ENCODE measurements at places on chromosomes 13 and 19. TPM values are rescaled to one million over a fixed set of nuclear protein-coding genes. Genes with fewer than 3 reads are reported as not detected.

DNA sequence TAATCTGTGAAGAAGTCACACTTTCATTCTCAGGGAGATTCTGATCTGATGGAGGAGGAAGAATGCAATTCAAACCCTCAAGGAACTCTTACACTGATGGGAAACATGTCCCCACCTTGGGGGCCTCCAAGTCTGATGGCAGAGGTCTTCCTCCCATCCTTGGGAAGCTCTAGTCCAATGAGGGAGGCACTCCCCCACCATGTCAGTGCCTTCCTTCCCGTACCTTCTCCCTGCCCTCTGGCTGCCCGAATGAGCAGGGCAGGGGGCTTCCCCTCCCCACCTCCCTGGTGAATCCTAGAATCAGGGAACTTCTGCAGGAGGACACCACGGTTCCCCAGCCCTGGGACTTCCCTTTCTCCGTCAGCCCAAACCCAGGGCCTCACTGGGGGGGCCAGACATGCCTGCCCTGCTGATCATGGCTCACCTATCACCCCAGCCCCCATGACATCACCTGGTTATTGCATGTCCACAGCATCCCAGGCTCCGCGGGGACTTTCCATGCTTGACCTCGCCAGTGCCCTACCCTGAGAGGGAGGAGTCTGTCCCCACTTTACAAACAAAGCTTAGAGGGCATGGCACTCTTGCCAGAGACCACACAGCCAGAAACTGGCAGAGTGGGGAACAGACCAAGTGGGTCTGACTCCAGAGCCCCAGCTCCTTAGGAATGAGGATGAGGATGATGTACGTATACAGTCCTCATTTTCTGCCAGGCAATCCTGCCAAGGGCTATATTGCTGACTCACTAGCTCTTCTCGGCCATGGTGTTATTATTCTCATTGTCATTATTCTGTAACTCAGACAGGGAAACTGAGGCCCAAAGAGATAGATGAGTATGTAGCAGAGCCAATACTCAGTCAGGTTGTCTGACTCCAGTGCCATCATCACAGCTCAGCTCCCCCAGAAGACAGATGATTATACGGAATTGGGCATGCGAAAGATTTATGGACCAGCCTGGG lies 9.6 kb upstream of the BCL3 start:
- DNase-seq: no peak

DNA sequence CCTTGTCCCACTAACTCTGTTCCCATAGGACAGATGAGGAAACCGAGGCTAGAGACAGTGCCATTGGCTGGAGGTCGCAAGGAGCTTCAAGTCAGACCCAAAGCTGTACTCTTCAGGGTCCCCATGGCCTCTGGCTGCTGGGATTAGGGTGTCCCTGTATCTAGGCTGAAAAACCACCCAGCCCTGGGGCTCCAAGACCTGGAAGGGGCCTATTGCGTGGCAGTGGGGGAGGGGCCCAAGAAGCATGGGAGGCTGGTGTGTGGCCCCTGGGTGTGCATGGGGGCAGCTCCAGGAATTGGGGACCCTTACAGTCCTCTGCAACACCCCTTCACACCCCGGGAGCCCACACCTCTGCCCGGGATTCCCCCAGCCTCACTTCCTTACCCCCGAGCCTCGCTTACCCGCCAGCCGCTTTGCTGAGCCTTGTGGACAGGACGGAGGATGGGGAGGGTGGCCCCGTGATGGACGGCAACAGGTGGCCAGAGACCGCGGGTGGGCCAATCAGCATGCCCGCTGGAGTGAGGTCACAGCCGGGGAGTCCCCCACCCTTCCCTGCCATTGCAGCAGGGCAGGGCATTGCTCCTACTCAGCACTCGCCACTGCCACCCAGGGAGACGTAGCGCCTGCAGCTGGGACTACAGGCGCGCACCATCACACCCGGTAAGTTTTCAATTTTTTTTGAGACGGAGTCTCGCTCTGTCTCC lies at the start of gene JSRP1:
TSS of gene JSRP1 (minus strand) at position 436 of the 704 bp plus-strand sequence. CDS start 1,103 bp downstream, outside the sequence.
- DNase-seq: no peak

The PTPRH gene
- 1.1 TPM for total RNA-seq

- no peak for DNase-seq
Measured at GRCh38 chr13:113323869-113324268, 26.8 kb downstream of the LAMP1 start.

GRCh38 chr13:54913668-54914067 lies 1885.1 kb downstream of the OLFM4 start:
- no peak for DNase-seq

GRCh38 chr13:49908637-49909036 lies 27.5 kb downstream of the SPRYD7 start:
- no peak for DNase-seq

DNA sequence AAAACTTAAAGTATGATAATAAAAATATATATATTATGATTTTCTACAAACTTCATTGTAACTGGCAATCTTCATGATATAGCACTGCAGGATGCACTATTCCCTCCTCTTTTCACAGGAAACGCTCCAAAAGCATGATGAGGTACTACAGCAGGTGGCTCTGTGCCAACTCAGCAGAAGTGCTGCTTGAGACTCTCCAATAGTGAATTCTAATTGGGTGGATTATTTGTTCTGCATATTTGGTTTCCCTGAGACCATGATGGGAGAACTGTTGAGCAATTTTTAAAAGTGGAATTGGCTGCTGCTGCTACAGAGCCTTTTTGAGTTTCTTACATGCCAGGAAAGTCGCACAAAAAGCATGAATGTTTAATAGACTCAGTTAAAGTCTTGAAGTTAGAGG lies 1782.4 kb upstream of the PCDH20 start:
- DNase-seq: no peak

The HCN2 gene
- 0.22 TPM for total RNA-seq

The HDGFL2 gene
- 91.8 TPM for total RNA-seq

DNA sequence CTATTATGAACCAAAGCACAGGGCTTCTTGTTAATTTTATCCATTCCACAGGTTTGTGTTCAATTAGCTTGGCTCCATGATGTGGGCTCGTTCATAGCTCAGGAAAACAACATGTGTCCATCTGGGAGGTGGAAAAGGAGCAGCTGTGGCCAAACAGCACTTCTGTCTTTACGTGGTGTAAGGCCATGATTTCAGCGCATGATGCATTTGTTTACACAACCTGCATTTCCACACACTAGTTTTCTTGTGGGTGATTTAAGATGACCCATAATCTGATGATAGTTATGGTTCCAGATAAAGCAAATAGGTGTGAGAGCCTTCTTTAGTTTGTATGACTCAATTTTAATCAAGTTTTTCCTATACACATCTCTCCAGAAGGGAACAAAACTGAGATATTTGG lies 101.7 kb downstream of the TNFRSF19 start:
- no peak for DNase-seq

The CYP2F1 gene
- total RNA-seq: not detected

The ZNF835 gene
- total RNA-seq: 4.6 TPM

The TPP2 gene
- total RNA-seq: 61.1 TPM

The TEKTIP1 gene
- total RNA-seq: not detected

DNA sequence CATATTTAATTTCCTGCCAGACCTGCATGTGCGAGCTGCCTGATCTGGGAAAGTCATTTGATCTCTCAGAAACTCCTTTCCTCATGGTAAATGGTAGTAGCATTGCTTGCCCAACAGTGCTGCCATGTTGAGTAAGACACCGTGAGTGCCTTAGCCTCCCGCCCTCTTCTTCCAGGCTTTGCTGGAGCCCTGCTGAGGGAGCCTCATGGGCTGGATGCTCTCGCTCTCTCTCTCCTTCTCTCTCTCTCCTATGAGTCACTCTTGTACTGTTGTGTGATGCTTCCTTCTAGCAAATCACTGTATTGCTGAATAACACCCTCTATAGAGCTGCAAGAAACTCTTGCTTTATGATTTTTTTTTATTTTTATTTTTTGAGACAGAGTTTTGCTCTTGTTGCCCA lies 365.5 kb downstream of the UQCRFS1 start:
- no peak for DNase-seq

DNA sequence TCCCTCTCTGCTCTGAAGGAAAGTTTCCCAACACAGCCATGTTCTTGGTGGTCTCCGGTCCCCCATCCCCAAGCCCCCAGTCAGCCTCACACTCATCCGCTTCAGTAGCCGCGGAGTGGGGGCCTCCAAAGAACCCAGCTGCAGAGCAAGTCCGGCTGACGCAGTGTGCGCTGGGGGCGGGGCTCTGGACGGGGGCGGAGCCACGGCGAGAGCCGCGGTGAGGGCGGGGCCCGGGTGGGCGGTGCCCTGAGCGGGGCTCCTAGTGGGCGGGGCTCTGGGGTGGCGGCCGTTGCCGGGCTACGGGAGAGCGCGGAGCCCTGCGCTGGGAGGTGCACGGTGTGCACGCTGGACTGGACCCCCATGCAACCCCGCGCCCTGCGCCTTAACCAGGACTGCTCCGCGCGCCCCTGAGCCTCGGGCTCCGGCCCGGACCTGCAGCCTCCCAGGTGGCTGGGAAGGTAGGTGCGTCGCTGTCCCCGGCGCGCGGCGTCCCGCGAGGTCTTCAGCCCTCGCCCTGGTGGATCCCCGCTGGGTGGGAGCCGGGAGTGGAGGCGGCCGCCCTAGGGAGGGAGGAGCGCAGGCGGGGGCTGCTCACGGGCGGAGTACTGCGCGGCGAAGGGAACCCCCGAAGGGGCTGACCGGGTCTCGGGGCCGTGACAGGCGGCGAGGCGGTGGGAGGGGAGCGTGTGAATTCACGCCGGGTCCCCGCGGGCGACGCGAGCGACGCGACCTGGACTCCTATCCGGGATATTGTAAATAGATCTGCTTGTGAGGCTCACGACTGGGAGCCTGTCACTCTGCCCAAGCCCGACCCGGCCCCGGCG lies 9.1 kb downstream of the TNFRSF19 start:
- no peak for DNase-seq

- no peak for DNase-seq
Measured at GRCh38 chr13:110664673-110665072, 41.2 kb downstream of the CARS2 start.

The ATP8B3 gene
- total RNA-seq: 4.6 TPM

The PEX11G gene
- total RNA-seq: 6.2 TPM

Measured in epithelial cell of proximal tubule (primary cell).